ENCODE measurements at places on chromosomes 3 and 15.

- DNase-seq = no peak
These were observed 45.7 kb downstream of the TMEM44 start for GRCh38 chr3:194587438-194587931.

- no peak for DNase-seq
These were observed 109.3 kb downstream of the CBLB start for GRCh38 chr3:105759442-105760078.

DNA sequence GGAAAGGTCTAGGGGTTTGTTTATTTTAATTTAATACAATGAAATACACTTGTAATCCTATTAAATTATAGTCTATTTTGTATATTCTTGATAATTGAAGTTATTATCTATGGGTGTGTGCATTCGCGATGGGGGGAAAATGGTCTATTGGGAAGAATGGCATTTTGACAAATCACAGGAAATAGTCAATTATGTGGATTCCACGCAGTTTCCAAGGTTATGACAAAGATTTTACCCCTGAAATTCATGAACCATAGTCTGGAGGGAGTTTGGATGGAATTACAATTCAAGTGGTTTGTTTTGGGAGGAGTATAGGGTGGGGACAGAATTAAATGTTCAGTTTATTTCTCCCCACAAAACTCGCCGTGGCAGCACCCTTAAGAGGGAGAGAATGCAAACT, 66.5 kb downstream of the RBMS3 start:
- DNase-seq = no peak

DNA sequence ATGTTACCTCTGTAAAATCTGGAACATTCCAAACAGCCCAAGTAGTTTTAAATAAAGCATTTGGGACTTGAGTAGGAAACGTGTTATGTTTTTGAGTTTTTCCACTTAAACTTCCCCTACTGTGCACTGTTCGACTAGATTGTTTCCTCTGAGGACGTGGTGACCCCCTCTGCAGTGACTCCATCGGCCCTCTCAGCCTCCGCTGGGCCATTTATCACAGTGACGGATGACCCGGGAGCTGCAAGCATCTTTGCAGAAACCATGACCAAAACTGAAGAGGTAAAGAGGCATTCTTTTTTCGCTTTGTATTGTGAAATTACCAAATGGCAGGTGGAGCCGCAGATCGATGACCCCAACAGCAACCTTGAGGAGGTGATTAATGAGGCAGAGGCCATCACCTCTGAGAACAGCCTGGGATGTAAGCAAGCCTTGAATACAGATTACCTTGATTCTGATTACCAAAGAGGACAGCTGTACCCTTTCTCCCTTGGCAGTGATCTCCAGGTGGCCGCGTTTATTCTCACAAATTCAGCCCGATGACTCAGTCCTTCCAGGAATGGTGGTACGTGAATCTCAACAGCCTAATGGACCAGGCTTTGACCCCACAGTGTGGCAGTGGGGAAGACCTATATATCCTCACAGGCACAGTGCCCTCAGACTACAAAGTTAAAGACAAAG, 79.1 kb upstream of the FAN1 start:
- DNase-seq = no peak

GRCh38 chr15:44715142-44715796, 4.0 kb downstream of the B2M start:
- DNase-seq = no peak

- no peak for DNase-seq
These were observed 60.9 kb upstream of the FSIP1 start for GRCh38 chr15:39843565-39843964.
